Smooth muscle cell of the pulmonary artery (primary cell): ENCODE measurements at places on chromosomes 7 and 10. TPM values are rescaled to one million over a fixed set of nuclear protein-coding genes. Genes with fewer than 3 reads are reported as not detected.

Gene CPN1
- total RNA-seq = not detected in 2 replicates

Gene TUBAL3
- total RNA-seq = not detected in 2 replicates

Gene PRTFDC1
- total RNA-seq = 9.4 and 15.8 TPM in 2 replicates

Gene CALHM3
- not detected in 2 replicates for total RNA-seq

Gene ZNF789
- 3.6 and 4.2 TPM in 2 replicates for total RNA-seq

Gene PKD2L1
- not detected in 2 replicates for total RNA-seq

Gene NT5C2
- 69.8 and 71.2 TPM in 2 replicates for total RNA-seq

Gene CLRN3
- not detected in 2 replicates for total RNA-seq

Gene TMEM176A
- not detected in 2 replicates for total RNA-seq

Gene HOXA13
- not detected in 2 replicates for total RNA-seq

Gene CTAGE6
- total RNA-seq = 1.1 and 1.7 TPM in 2 replicates

Gene DGKB
- 0.07 and 0.13 TPM in 2 replicates for total RNA-seq

Gene FGFR2
- total RNA-seq = 0.03 and 0.07 TPM in 2 replicates

Gene COL26A1
- not detected in 2 replicates for total RNA-seq

Gene FGL2
- total RNA-seq = 86.5 and 91.3 TPM in 2 replicates

Gene PTPRZ1
- total RNA-seq = 0.36 and 0.46 TPM in 2 replicates

Gene TLX1
- total RNA-seq = not detected in 2 replicates

Gene OGA
- total RNA-seq = 86.7 and 118 TPM in 2 replicates

Gene CD36
- 112 and 1,000 TPM in 2 replicates for total RNA-seq

Gene NME8
- not detected in 2 replicates for total RNA-seq
